ENCODE measurements at places on chromosomes 11 and 22. TPM values are rescaled to one million over a fixed set of nuclear protein-coding genes. Genes with fewer than 3 reads are reported as not detected.
A peak's percentile ranks its signal among the peaks of the same experiment; 100 is the strongest.

DNA sequence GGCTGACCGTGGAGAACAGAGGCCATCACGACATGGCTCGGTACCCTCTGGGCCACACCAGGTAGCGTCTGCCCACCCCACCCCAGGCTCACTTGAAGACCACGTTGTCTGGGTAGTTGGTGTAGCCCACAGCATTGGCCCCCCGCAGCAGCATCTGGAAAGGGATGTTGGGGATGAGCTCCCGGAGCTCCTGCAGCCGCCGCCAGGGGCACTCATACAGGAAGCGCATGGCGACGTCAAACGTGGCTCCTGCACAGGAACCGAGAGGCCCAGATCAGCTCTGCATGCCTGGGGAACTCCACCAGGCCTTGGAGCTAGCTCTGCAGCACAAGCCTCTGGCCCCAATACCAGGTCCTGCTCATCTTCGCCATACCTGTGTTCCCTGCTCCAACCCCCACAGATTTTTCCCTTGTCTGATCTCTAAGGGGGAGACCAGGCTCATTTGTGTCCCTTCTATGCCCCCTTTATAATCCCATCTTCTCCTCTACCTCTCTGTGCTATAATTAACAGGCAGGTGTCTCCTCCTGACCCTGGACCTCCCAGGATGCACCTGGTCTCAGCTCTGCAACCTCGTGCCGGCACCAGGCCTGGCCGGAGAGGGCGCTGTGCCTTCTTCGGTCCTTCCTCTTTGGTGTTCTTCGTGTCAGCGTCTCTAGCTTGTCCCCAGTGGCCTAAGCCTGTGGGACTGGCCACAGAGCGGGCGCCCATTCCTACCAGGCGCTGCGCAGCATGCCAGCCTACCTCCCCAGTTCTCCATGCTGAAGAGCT is 5.0 kb upstream of the LRFN4 start:
- no peak for DNase-seq

DNA sequence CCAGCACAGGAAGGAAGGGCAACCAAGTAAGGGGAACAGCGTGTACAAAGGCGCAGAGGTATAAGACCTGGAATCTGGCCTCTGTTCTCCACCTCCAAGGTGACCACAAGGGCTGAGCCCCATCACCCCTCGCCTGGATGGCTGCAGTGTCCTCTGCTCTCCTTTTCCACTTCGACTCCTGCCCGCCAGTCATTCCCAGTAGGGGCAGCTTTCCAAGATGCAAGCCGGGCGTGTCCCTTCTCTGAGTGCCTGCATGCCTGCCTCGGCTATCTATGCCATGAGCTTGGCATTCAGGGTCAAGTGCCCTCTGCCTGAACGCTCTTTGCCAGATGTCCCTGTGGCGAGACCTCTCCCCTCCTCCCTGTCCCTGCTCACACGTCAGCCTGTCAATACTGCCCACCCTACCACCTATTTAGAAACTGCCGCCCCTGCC is 17.0 kb downstream of the FADS3 start:
- no peak for DNase-seq

DNA sequence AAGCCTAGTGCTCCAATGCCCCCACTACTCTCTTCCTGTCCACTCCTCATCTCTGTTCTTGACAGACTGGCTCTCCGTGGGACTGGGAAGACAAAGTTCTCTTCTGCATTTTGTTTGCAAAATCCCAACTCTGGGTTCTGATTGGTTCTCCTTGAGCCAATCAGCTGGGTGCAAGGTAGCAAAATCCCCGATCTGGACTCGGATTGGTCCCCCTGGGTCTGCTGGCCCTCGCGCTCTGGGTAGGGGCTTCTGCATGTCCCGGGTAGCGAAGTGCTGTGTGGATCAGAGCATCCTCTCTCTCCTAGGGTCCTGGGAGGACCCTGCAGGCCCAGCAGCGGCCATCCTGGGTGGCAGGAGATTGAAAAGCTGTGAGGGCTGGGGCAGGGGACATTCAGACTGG is 22.3 kb upstream of the A4GALT start:
- DNase-seq, result no peak

DNA sequence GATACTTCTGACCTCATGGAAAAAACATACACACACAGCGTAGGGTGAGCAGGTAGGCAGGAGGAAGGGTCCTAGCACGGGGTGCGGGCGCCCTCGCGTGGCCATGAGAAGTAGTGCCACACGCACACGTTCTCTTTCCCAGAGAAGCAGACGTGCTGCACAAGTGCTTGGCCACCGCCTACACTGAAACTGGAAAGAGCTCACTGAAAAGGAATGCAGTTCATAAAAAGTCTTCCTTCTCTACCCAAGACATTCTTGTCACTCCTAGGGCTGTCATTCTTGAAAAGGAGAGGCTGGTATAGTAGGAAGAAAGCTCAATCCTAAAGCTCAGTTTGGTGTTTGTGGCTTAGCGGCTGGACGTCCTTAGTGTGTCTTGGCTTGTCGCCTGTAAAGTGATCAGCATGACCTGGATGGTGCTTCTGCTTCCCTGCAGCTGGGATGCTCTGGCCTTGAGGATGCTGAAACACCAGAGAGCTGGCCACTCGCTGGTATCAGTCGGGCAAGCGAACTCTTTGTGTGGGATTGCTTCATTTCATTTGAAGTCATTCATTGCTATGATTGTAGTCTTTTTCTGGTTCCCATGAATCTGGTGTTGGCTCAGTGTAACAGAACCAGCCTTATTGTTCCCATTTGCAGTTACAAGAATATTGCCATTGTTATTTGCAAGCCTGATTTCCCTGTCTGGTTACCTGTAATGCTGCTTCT is 303.8 kb downstream of the NTM start:
- DNase-seq, result no peak

GRCh38 chr11:67614730-67615714 is 8.3 kb downstream of the NDUFV1 start:
- no peak for DNase-seq

- DNase-seq, result no peak
These were observed 15.7 kb downstream of the SNU13 start for GRCh38 chr22:41672780-41673509.

- no peak for DNase-seq
These were observed 76.7 kb upstream of the WNT7B start for GRCh38 chr22:46053563-46054090.

DNA sequence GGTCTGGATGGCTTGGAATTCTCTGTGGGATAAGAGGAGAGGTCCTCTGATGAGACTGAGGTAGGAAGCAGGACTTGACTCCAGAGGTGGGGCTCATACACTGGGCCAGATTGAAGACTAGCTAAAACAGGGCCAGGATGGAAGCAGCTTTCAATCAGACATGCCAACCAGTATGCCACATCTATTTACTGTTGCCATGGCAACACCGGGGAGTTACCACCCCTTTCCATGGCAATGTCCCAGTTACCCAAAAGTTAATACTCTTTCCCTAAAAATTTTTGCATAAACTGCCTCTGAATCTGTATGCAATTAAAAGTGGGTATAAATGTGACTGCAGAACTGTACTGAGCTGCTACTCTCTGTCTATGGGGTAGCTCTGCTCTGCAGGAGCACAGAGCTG is 247.5 kb upstream of the ZBED5 start:
- no peak for DNase-seq

DNA sequence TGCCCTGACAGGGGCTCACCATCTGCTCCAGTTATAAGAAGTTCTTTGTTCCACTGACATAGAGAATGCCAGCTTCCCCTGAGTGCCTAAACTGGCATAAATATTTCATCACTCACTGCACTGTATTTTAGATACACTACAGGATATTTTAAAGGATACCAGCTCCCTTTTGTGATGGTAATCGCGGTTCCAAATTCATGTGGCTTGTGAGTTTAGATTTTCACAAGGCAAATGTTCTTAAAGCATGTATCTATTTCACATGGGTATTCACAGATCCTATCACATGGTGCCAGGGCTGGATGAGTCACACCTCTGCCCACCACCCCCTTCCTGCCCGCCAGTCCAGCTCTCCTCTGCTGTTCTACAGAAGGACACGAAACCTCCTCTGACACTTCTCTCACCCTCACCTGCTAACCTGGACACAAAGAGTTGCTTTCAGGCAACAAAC is 105.5 kb downstream of the KCNC1 start:
- DNase-seq, result no peak

GRCh38 chr22:46147061-46147460 is 3.3 kb upstream of the PPARA start:
- DNase-seq, result no peak

GRCh38 chr11:110026858-110027626 is 66.2 kb upstream of the ZC3H12C start:
- peak; percentile 76 for DNase-seq

- no peak for DNase-seq
These were observed 38.9 kb upstream of the SCUBE2 start for GRCh38 chr11:9130297-9130696.

- DNase-seq, result peak; percentile 16
These were observed 7.0 kb downstream of the OR9G1 start for GRCh38 chr11:56705784-56706396.

GRCh38 chr11:76026281-76026680 is 180.0 kb downstream of the WNT11 start:
- no peak for DNase-seq

DNA sequence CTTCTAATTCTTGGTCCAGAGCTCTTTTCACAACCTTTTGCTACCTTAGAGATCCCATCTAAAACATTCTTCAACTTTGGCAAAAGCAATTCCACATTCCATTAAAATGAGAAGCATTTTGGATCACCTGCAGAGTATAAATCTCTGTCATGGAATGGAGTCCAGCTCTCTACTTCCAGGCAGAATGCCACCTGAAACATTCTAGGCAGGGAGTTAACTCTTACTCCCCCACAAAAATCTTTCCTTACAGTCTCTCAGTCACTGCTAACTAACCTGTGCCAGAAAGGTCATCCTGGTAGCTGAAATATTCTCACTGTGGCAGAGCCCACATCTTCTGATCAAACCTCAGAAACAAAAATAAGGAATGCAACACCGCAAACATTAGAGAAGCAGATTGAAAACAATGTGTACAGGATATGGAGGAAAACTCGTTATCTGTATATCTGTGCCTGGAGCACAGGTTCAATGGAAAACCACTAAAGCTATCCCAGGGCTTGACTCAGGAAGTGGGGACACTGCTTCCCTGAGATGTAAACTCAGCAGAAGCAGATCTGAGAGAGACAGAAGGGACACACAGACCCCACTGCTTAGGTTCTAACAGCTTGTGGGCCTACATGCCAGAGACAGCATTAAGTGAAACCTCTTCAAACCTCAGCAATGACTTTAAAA is 78.9 kb downstream of the KCNC1 start:
- DNase-seq, result no peak

GRCh38 chr11:105622016-105622415 is 12.1 kb downstream of the GRIA4 start:
- no peak for DNase-seq

DNA sequence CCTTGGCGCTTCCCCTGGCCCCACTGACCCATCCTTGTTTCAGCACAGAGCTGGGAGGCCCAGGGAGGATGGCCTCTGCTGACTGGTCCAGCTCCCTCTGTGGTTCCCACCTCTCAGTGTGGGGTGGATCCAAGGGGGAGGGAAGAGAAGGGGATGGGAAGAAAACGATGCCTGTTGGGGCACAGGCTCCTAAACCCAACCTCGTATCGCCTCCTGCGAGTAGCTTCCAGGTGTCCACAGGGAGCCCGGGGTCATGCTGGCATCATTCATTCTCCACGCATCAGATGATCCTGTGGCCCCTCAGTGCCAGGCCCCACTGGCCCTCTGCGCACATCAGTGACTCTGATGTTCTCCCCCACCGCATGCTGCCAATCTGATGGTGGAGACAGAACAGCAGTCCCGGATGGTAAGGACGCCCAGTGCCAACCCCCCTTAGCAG is 5.1 kb downstream of the MYEOV start:
- no peak for DNase-seq

GRCh38 chr11:30789270-30789669 is 203.1 kb upstream of the MPPED2 start:
- DNase-seq, result peak; percentile 67

GRCh38 chr22:49751318-49751965 is 76.2 kb downstream of the BRD1 start:
- DNase-seq, result no peak

DNA sequence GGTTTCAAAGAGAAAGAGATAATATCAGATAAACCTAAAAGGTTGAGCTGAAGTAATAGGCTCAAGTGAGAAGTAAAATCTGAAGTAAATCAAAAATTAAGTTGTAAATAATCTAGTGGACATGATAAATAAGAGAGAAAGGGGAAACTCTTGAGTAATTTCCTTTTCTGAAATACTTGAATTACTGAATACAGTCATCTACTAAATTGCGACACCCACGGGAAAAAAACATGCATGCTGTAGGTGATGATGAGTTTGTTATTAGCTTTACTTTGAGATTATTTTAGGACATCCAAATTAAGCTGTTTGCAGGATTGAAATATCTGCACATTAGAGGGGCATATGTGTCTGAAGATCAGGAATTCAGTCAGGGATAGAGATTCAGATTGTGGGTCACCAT is 50.0 kb upstream of the CARD18 start:
- no peak for DNase-seq

DNA sequence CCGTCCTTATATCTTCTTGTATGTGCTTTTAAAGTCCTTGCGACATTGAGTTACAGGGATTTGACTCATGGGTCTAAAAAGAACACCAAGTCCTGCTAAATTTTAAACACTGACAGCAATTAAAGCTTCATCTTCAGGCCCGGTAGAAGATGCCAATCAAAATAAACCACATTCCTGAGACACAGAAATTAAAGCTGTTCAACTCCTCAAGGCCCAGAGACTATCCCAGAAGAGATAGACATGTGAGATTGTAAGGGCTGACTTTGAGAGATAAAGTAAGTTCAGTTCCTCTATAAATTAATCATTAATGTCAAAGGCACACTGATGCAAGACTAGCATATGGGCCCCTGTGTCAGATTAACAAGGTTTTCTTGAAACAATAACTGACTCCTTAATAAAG is 49.8 kb downstream of the OSBPL5 start:
- no peak for DNase-seq

DNA sequence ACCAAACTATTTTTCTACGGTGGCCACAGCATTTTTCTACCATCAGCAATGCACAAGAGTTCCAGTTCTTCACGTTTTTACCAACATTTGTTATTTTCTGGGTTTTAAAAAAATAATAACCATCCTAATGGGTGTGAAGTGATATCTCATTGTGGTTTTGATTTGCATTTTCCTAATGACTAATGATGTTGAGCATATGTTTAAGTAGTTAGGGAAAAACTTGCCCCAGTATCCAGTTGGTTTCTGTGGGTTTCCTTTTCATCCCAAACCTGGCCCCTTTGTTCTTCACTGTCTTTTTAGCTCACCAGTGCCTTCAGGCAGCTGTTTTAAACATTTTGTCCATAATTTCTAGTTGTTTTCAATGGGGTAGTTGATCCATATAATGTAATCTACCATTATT is 14.7 kb upstream of the PTS start:
- no peak for DNase-seq

Gene FDXACB1
- 3.8 TPM for total RNA-seq

Gene SUSD2
- 0.07 TPM for total RNA-seq

Gene PRRG4
- total RNA-seq, result 3.1 TPM

Gene ZBTB16
- 0.17 TPM for total RNA-seq

Gene AIFM3
- total RNA-seq, result 0.65 TPM

Gene ANGPTL5
- total RNA-seq, result not detected

Gene RIMBP3B
- 0.29 TPM for total RNA-seq

Gene MYOD1
- total RNA-seq, result not detected

Gene TMEM41B
- 38.0 TPM for total RNA-seq

Gene MUC6
- not detected for total RNA-seq

Gene PLEKHA7
- total RNA-seq, result 37.5 TPM

Gene ZNF214
- 1.5 TPM for total RNA-seq

Data from epithelial cell of proximal tubule (primary cell).